ENCODE measurements at places on chromosomes 13 and 19.

DNA sequence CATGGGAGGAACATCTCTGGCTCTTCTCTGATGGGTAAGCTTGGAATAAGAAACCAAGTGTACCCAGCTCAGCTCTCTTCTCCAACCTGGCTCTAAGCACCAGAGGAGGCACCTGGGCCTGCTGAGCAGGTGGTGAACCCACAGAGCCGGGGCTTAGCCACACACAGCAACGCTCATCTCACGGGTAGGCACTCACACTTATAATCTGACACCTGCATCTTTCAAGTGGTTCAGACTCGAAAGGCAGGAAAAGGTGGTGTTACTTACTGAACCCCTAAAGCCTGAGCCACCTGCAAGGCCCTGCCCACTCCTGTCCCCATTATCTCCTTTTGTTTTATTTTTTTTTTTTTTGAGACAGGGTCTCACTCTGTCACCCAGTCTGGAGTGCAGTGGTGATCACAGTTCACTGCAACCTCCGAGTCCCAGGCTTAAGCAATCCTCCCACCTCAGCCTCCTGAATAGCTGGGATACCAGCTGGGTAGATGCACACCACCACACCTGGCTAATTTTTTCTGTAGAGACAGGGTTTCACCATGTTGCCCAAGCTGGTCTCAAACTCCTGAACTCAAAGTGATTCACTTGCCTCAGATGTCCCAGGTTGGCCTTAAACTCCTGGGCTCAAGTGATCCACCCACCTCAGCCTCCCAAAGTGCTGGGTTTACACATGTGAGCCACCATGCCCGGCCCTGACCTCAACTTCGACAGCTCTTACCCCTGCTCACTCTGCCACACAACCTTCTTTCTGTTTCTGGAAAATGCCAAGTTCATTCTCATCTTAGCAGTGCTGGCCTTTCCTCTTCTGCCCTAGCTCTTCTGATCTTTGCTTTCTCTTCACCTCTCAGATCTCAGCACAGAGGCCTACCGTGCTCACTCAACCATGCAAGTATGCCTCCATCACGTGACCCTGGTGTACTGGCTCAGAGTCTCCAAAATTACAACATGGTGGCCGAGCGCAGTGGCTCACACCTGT lies 9.7 kb downstream of the FBXL12 start:
- DNase-seq: no peak

GRCh38 chr19:44512326-44513298 lies 12.3 kb upstream of the ZNF180 start:
- DNase-seq: no peak

- no peak for DNase-seq
Observed at GRCh38 chr13:55000043-55000442, 1971.4 kb downstream of the OLFM4 start.

DNA sequence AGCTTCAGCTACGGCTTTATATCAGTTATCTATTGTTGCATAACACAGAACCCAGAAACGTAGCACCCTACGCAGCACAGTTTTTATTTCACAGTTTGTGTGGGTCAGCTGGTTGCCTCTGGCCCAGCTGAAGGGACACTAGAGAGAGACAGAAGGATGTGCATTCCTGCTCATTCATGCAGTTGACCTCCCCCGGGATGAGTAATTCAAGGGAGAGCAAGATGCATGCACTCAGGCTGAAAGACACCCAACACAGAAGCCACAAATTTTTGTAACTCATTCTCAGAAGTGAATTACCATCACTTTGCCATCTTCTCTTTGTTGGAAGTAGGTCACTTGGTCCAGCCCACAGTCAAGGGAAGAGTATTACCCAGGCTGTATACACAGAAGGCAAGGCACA lies 89.5 kb downstream of the EFNB2 start:
- DNase-seq: no peak

- DNase-seq: no peak
Observed at GRCh38 chr19:7973883-7974282, 30.4 kb upstream of the TIMM44 start.

GRCh38 chr19:47757617-47758442 lies 12.5 kb downstream of the NOP53 start:
- DNase-seq: no peak

- no peak for DNase-seq
Observed at GRCh38 chr13:40351537-40352379, 314.7 kb downstream of the FOXO1 start.

DNA sequence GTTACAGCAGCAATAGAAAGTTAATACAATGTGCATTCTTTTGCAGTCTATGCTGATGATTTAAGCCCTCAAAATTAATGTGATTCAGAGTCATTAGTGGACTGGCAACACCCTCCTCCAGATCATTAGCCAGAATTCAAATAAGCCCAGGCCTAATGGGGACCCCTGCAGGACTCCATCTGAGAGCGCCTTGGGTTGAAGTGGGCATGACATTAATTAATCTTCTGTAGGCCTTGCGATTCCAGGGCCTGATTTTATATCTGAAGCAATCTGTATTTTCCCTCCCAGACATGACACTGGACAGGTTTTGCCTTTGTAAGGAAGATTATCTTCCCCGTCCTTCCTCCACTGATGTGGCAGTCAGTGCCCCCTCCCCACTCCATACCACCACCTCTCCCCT lies 442.9 kb downstream of the FOXO1 start:
- no peak for DNase-seq

GRCh38 chr13:93956426-93956825 lies 523.1 kb downstream of the DCT start:
- DNase-seq: no peak

GRCh38 chr13:37089495-37089894 lies 16.0 kb downstream of the CSNK1A1L start:
- no peak for DNase-seq

DNA sequence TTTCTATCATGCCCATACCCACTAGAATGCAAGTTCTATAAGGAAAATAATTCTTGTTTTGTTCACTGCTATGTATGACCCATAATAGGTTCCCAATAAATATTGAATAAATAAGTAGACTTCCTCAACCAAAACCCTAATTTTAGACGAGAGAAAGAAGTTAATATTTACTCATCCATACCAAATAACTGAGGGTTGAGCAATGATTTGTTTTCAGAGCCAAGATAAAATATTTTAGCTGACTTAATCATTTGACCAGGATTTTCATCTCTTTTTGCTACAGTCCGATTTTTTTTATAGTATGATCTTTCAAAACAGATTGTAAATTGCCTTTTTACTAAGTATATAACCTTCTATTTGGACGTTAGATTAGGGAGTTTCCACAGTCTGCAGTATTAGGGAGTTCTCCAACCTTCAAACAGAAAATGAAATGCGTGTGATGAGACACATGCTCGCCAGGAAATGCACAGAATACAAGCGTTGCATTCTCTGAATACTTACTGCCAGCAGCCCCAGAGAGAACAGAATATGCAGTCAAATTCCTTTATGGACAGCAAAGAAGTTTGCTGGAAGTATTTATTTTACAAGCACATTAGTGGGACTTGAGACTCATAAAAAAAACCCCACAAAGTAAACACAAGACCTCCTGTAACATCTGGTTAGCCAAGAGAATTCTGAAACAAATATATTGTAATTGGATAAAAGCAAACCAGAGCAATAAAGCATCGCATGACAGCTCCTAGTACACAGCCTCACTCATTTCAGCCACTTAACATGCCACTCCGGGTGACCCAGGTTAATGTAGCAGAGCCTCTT lies 230.0 kb downstream of the MYO16 start:
- DNase-seq: no peak

GRCh38 chr13:35475960-35476943 lies at the start of gene MAB21L1:
TSS of gene MAB21L1 (minus strand) at chr13:35476689. CDS start at chr13:35476138, 551 bp downstream.
- DNase-seq: no peak

DNA sequence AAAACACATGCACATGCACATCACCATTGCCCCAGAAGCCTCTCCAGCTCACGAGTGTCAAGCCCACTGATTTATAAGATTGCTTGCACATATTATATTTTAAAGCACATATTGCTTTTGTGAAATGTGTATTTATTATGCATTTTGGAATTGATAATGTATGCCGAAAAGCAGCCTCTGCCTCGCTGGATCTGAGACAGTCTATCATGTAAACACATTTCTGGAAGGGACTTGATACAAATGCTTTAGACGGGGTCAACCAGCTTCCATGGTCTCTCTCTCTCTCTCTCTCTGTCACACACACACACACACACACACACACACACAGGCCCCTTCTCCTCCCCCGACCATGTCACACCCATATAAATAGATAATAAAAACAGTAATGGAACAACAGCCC lies 203.8 kb downstream of the TUBA3C start:
- no peak for DNase-seq

GRCh38 chr19:14442891-14443631 lies 10.0 kb downstream of the PKN1 start:
- no peak for DNase-seq

GRCh38 chr13:111614009-111614408 lies 293.6 kb downstream of the TEX29 start:
- DNase-seq: no peak

DNA sequence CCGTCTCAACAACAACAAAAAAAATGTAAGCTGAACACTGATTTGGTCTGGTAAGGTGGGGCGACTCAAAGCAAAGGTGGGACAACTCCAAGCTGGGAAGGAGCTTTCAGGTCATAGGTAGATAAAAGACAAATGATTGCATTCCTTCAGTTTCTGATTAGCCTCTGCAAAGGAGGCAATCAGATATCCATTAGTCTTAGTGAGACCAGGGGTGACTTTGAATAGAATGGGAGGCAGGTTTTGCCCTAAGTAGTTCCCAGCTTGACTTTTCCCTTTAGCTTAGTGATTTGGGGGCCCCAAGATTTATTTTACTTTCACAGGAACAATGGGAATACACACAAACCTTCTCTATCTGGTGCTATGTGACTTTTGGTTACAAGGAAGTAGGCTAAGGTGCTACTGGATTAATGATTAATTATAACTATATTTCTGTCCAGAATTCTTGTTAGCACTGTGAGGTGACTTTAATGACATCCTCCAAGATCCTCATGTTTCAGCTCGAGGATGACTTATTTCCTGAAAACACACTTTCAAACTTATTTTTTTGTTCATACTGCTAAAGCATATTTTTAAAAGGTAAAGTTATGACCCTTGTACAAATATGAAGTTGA lies 10.6 kb upstream of the MTRF1 start:
- DNase-seq: no peak

- no peak for DNase-seq
Observed at GRCh38 chr13:91632086-91632485, 233.7 kb downstream of the GPC5 start.

- DNase-seq: peak; percentile 76
Observed at GRCh38 chr19:19540715-19541515, 2.9 kb downstream of the CILP2 start.

GRCh38 chr19:27922970-27923369 lies 1290.0 kb downstream of the UQCRFS1 start:
- DNase-seq: no peak

DNA sequence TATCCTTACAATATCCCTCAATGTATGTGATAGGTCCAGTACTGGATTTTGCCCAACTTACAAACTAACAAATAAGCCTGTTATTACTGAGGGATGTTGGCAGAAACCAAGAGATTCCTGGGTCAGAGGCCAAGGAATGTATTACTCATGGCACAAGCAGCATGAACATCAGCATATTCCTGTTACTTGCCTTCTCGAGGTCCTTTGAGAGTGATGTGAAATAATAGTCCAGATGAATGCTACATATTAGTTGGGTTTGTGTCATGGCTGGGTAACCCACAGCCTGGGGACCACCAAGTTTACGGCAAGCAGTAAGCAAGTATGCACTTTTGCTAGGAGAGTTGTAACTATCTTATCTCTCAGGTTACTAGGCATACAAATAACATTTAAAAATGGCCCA lies 384.5 kb upstream of the GPC6 start:
- DNase-seq: no peak

DNA sequence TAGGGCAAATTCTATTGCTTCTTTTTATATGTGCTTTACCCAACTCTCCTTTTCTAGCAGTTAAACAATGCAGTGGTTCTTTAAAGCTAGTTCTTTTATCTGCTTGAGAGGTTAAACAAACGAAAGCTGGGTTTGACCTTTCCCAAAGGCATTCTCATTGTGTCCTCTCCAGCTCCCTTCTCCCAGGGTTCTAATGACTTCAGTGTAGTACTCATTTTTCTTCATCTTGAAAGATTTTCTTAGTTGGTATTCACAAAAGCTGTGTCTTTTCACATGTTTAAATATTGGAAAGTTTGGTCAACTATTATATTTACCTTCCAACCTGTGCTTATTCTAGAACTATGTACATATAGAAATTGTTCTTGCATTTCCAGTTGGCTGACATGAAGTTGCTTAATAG lies 1.5 kb downstream of the WASF3 start:
- no peak for DNase-seq
